ENCODE measurements at places on chromosomes 13 and 19.

DNA sequence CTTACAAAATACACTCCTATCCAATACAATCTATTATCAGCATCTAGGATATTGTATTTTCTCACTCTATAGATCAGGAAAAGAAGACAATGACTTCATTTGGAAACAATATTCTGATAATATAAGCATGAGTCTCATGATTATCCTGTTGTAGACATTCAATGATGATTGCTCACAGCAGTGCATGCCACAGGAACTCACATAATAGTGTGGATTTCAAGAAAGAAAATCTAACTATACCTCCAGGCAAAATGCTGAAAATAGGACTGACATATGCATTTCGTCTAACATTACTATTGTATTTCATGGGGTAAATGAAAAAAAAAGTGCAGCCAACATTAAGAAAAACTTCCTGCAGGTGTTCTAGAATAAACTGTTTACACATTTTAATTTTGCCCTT, 122.6 kb downstream of the POSTN start:
- no peak for DNase-seq

DNA sequence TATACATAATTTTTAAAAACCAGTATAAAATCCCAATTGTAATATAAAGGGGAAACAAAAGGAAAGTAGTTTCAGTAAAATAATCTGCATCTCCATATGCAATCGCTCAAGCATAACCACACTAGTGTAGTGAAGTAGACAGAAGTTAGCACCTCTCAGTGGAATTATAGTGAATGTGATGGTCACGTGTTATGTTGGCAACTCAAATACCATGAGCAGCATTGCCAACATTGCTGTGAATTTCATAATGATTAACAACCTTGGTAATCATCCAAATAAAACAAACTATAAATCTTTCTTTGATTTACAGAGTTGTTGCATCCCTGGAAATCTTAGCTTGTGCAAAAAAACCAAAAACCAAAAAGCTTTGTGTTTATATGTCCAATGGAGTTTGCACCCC, 77.3 kb upstream of the SIAH3 start:
- no peak for DNase-seq

- DNase-seq = no peak
Observed at GRCh38 chr13:113928685-113929627, 44.9 kb downstream of the C13orf46 start.

DNA sequence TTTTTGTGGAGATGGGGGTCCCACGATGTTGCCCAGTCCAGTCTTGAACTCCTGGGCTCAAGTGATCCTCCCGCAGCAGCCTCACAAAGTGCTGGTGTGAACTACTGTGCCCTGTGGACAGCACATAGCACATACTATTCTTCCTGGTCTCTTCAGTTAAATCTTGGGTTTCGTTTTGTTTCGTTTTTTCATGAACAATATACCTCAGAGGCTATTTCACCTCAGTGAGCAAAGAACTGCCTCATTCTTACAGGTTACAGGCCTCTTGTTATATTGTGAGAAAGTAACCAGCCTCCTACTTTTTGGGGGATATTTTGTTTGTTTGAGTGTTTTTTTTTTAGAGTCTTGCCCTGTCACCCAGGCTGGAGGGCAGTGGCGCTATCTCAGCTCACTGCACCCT, 1.3 kb upstream of the C3 start:
- DNase-seq = no peak

GRCh38 chr13:100338275-100338674, 249.4 kb downstream of the PCCA start:
- no peak for DNase-seq

GRCh38 chr13:110382229-110382628, 75.1 kb downstream of the COL4A2 start:
- DNase-seq = no peak
